ENCODE measurements at places on chromosomes 11 and 22. TPM values are rescaled to one million over a fixed set of nuclear protein-coding genes. Genes with fewer than 3 reads are reported as not detected.

The DRD4 gene
- not detected for total RNA-seq

The TMEM218 gene
- total RNA-seq, result 13.0 TPM

DNA sequence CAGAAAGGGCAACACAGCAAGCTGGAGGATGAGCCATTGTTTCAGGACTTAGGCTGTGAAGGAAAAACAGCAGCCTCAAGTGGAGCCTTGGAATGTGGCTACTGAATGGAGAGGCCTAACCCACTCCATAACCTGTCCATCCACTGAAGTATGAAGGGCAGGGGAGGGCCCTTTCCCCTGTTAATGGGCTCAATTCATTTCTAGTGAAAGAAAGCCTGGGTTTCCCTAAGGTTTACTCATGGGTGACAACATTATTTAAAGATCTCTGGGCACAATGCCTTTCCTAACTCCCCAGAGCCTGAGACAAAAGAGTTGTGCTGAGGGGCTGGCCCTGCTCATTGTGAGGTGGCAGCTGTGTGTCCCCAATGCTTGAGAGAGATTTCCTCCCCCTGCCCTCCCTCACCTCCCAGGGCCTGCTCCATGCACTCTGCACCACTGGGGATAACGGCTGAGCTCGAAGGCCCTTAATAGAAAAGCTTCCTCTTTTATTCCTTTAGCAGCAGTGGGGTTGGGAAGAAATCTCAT is 83.8 kb downstream of the ME3 start:
- peak; percentile 63 for DNase-seq

- no peak for DNase-seq
Observed at GRCh38 chr11:71446942-71447688, 1.1 kb downstream of the DHCR7 start.

DNA sequence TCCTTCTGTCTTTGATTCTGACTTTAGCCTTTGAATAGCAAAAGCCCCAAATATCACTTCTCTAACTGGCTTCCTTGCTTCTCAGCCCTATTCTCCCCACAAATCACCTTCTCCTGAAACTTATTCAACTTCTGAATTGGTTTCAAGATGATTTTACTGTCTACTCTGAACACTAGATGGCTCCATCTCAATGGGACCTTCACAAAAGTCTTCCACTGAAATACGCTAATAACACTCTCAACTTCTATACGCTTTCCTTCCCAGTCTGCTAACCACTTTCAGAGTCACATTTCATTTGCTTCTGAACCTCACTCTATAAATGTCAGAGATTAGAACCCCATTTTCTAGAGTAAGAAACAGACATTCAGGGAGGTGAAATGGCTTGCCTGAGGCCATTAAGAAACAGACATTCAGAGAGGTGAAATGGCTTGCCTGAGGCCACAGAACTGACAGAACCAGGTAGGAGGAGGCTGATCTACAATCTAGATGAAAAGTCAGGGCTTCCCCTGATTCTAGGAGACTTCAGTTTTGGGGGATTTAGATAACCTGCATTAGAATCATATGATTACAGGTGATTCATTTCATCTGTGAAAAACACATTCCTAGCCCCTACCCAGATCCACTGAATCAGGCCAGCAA is 20.6 kb downstream of the MORC2 start:
- DNase-seq, result no peak

DNA sequence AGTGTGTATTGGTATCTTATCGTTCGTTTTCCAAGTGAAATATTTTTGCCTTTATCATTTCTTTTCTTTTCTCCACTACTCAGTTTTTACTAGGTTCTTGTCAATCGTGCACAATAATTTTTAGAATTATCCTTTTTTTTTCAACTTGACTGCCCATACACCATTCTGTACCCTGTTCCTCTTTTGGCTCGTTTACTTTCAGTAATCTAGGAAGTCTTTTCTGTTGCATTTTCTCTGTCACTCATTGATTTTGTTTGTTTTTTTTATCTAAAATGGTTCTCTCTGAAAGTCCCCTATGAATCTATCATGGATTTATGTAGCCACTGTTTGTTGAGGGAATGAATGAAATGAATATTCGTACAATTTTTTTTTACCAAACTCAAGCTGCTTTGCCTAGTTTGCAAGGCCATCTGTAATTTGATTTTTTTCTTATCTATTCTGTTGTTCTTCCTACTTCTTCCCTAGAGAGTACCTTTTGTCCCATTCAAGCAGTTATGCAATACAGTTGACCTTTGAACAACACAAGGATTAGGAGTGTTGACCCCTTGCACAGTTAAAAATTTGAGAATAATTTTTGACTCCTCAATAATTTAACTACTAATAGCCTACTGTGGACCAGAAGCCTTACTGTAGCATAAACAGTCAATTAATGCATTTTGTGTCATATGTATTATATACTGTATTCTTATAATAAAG is 166.3 kb downstream of the TMEM135 start:
- DNase-seq, result no peak

DNA sequence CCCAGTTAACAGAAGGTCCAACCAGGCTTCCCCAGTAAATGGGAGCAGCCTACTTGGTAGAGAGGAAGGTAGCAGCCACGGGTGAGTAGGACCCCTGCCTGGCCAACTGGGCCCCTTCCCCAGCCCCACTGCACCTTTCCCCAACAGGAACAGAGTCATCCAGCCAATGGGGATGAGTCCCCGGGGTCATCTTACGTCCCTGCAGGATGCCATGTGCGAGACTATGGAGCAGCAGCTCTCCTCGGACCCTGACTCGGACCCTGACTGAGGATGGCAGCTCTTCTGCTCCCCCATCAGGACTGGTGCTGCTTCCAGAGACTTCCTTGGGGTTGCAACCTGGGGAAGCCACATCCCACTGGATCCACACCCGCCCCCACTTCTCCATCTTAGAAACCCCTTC is 6.6 kb downstream of the RIC8A start:
- no peak for DNase-seq

- no peak for DNase-seq
Observed at GRCh38 chr22:22666307-22667091, 22.1 kb downstream of the GGTLC2 start.

DNA sequence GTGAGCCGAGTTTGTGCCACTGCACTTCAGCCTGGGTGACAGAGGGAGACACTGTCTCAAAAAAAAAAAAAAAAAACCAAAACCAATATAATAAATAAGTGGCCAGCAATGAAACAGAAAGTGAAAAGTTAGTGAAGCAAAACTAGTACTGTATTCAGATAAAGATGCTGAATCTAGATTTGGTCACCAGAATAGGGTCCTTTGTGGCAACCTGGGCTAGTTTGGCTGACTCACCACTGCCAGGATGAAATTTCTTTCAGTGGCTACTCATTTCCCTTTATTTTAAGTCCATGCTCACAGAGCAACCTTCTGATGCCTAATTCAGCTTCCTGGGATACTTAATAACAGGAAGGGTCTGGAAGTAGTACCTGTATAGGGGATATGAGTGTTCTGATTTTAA is 26.0 kb downstream of the LIMK2 start:
- no peak for DNase-seq

DNA sequence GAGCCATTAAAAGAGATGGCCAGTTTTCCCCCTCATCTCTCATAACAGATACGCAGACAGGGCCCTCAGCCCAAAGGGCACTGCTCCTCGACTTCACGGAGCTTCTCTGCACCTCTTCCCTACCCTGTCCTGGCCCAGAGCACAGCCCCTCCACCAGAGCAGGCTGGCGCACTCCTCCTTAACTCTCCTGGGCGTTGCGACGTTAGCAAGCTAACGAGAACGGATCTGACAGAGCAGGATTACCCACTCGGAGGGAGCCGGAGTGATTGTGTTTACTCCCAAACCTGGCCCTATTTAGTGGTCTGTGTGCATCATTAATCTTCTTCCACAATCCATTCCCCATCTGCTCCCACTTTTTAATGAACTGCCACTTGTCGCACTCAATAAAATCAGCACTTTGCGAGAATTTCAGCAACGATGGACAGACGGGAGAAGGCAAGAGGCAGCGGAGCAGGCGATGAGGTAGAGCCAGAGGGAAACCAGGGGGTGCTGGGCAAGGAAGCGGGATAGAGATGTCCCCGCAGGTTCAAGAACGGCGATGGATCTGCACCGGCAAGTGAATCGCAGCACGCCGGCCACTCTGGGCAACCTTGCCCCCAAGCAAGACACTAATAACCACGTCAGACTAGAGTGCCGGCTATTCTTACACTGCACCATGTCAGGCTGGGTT is 159.4 kb downstream of the BUD13 start:
- no peak for DNase-seq

GRCh38 chr11:77705876-77706579 is 68.4 kb upstream of the CLNS1A start:
- no peak for DNase-seq

DNA sequence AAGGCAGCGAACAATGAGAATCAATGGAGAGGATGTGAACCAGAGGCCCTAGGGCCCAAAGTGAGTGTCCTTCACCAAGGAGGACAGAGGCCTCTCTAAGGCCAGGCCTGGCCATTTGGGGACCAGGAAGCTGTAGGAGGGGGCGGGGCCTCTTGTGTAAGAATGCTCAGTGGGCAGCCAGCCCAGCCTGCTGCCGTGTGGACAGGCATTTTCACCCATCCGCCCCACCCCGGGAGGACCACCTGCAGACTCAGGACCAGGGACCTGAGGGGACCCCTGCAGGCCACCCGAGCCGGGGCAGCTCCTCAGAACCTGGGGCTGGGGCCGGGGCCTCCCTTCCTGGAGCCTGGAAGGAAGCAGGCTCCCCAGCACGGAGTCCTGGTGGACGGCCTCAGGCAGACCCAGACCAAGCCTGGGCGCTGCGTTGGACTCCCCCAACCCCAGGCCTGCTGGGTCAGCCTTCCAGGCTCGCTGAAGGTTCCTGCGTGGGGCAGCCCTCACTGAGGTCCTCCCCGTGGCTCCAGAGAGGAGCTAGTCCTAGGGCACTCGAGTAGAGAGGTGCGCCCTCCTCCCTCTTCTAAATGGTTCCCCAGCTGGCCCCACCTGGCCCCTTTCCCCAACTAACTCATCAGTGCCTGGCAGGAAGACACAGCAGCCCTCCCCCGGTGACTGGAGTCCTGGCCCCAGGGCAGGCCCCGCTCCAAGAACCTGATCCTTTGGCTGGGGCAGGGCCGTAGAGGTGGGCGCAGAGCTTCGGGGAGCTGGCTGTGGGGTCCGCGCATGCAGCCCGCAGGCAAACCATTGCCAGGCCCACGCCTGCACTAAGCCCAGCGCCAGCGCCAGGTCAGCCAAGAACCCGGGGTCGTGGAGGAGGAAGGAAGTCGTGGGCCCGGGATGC is 1.5 kb upstream of the TRABD start:
- DNase-seq, result peak; percentile 86
